ENCODE measurements at places on chromosomes 1 and 21. TPM values are rescaled to one million over a fixed set of nuclear protein-coding genes. Genes with fewer than 3 reads are reported as not detected.

The FAM151A gene
- not detected for total RNA-seq

DNA sequence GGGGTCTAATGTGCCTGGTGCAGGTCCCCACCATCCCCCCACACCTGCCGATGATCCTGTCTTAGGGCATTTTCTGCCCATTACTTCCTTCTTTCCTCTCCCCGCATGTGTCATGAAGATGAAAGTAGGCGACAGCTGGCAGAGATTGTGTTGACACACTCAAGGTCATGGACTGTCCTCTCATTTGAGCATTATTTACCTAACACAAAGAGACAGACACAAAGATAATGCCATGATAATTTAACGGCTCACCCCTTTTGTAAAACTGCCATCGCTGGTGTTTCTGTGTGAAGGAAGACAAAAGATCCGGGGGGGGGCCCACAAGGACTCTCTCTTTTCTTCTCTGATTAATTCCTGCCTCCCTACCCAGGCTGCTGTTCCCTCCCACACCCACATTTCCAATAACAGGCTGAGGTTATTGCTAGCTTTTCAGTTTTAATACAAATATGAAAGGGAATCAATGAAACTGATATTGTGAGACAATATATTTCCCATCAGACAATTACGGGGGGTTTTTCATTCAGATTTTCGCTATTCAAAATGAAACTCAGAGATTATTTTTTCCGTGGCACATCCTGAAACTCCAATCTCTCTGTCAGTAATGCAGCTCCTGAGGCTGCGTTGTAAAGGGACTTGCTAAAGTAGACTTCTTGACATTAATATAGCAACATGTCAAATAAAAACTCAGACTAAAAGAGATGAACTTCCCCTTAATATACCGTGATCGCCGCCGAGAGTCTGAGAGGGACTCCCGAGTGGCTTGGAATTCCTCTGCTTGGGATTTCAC is 561.1 kb downstream of the NPHP4 start:
- ATAC-seq, result no peak
- H3K27ac ChIP-seq, result no peak overlapping the region
- H3K4me1 ChIP-seq, result no peaks in the 10 kb centered on the region
- H3K36me3 ChIP-seq, result no peaks in the 10 kb centered on the region
- H3K4me3 ChIP-seq, result no peak overlapping the region
- peaks cover 95% of the 10 kb centered on the region for H3K27me3 ChIP-seq

- no peak overlapping the region for H3K27ac ChIP-seq
- no peaks in the 10 kb centered on the region for H3K4me1 ChIP-seq
- H3K27me3 ChIP-seq, result no peaks in the 10 kb centered on the region
- ATAC-seq, result no peak
- H3K4me3 ChIP-seq, result no peak overlapping the region
- H3K36me3 ChIP-seq, result no peaks in the 10 kb centered on the region
Observed at GRCh38 chr21:31446226-31446855, 102.3 kb upstream of the TIAM1 start.

DNA sequence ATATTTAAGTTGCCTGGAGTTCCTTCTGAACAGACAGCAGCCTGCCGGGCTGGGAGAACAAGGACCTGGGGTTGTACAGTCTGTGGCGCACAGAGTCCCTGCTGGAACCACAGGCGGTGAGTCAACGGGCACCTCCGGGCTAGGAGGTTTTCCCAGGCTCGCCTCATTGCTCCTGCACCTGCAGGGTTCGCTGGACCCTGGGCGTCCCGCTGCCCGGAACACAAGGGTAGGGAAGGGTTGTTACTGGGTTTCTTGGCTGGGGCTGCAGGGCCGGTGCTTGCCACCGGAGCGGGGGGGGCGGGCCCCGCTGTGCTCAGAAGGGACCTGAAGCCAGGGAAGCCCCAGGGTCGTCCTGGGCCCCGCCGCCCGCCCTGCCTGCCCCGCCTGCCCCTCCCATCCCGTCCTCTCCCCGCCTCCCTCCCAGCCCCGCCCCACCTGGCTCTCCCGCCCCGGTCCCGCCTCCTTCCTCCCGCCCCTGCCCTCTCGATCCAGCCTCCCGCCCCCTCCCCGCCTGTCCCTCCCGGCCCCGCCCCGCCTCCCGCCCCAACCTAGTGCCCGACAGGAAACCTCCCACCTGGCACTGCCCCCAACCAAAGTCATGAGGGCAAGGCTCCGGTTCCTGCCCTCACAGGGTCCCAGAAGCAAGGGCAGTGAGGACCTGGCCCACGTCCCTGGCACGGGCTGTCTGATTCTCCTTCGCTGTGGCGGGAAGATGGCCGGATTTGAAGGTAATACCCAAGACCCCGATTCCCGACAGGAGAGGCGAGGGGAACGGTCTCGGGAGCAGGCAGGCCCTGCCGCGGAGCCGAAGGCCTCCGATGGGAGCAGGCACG is 6.8 kb downstream of the JMJD4 start:
- H3K27ac ChIP-seq, result peak overlapping the region; percentile 87
- no peaks in the 10 kb centered on the region for H3K36me3 ChIP-seq
- H3K27me3 ChIP-seq, result no peaks in the 10 kb centered on the region
- peak; percentile 74 for ATAC-seq
- H3K4me1 ChIP-seq, result no peaks in the 10 kb centered on the region

DNA sequence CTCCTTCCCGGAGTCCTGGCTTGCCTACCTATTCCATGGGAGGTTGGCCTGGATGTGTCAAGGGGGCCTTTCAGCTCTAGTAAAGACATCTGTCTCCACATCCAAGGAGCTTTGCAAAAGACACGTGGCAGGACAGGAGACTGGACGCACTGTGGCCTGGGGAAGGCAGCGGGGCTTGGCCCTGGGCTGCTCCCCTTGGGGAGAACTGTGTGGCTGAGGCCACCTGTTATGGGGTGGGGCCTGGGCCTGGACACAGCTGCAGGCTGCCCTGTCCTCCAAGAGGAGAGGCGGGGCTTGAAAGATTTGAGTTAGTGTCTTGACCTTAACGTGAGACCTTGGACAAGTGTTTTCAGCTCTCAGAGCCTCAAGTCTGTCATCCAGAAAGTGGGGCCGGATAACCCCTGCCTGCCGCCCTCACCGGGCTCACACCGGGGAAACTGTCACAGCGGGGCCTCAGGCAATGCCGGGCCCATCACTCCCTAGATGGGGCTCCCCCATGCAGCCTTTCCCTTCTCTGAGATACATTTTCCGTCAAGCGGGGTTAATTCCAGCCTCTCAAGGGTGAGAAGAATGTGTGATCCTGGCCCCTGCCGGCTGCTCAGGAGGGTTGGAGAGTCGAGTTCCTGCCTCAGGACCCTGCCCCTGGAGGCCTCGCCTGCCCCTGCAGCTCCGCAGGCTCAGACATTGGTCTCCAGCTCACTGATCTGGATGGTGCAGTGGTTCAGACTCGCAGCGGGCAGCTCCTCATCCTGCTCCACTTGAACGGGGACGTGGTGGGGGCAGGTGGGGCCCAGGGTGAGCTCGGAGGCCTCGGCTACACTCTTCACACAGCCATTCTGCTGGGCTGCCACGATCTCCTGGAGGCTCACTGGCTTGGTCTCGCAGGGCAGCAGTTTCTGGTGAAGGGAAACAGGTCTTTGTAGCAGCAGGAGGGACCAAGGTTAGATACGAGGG is 25.6 kb downstream of the PODN start:
- ATAC-seq, result no peak
- H3K4me1 ChIP-seq, result peaks cover 44% of the 10 kb centered on the region
- H3K36me3 ChIP-seq, result no peaks in the 10 kb centered on the region
- H3K27me3 ChIP-seq, result no peaks in the 10 kb centered on the region
- H3K4me3 ChIP-seq, result no peak overlapping the region
- peak overlapping the region; percentile 19 for H3K27ac ChIP-seq

DNA sequence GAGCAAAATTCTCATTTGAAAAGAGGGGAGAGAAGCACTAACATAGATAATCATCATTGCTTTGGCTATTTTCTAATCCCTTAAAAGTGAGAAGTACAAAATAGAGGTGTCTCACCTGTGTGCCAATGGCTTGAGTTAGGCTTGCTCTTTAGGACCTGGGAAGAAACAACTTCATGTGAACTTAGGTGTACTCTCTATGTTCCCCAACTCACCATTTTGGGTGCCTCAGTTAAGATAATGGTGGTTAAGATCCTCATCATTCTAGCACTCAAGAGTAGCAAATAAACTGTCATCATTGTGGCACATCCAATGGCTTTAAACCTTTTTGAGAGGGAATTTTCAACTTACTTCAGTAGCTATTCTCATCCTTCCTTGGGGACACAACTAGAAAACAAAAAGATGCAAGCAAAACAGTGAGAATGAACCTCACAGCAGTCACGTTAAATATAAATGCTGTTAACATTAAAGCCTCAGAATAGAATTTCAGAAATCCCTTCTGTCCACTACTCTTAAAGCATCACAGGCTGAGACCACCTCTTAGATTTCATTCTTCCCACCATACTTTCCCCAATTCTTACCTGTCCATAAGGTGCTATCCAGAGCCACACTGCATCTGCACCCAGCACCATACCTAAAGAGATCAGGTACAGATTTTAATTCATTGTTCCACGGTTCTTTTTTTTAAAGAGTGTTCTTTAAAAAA is 1.2 kb downstream of the GAS5 start:
- peak overlapping the region; percentile 71 for H3K27ac ChIP-seq
- peak overlapping the region; percentile 74 for H3K4me3 ChIP-seq
- peaks cover 7% of the 10 kb centered on the region for H3K4me1 ChIP-seq
- no peaks in the 10 kb centered on the region for H3K36me3 ChIP-seq
- no peak for ATAC-seq

The MCM3AP gene
- total RNA-seq, result 61.6 TPM

The CACNA1S gene
- total RNA-seq, result not detected

- no peak overlapping the region for H3K4me3 ChIP-seq
- no peak overlapping the region for H3K27ac ChIP-seq
- H3K36me3 ChIP-seq, result peaks cover 100% of the 10 kb centered on the region
Observed at GRCh38 chr1:39354572-39354971, 136.9 kb upstream of the BMP8A start.

DNA sequence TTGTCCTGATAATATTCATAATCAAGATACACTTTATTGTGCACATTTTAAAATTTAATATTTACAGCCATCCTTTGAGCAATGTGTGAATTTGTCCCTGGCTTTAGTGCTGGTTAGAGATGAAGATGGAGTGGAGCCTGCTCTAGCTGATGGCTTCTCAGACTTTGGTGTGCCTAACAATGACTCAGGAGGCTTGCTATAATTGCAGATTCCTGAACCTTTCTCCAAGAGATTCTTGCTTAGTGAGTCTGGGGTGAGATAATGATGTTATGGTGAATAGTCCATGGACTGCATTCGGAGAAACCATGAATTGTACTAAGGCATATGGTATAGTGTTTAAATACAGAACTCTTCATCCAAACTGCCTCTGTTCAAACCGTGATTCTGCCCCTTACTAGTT is 307.1 kb downstream of the PAPPA2 start:
- no peak for ATAC-seq
- peaks cover 4% of the 10 kb centered on the region for H3K27me3 ChIP-seq
- H3K27ac ChIP-seq, result no peak overlapping the region
- H3K4me3 ChIP-seq, result no peak overlapping the region
- no peaks in the 10 kb centered on the region for H3K4me1 ChIP-seq

The ATP6V1G3 gene
- total RNA-seq, result not detected

GRCh38 chr1:215594640-215595039 is 27.5 kb downstream of the KCTD3 start:
- H3K4me3 ChIP-seq, result no peak overlapping the region
- no peak overlapping the region for H3K27ac ChIP-seq
- H3K27me3 ChIP-seq, result no peaks in the 10 kb centered on the region
- H3K4me1 ChIP-seq, result peaks cover 5% of the 10 kb centered on the region

The CHD1L gene
- total RNA-seq, result 19.6 TPM

The SELENON gene
- total RNA-seq, result 35.7 TPM

GRCh38 chr1:230286166-230286889 is 139.8 kb downstream of the PGBD5 start:
- H3K27me3 ChIP-seq, result peaks cover 22% of the 10 kb centered on the region
- no peak for ATAC-seq
- H3K4me3 ChIP-seq, result no peak overlapping the region
- H3K36me3 ChIP-seq, result no peaks in the 10 kb centered on the region
- no peak overlapping the region for H3K27ac ChIP-seq
- peaks cover 13% of the 10 kb centered on the region for H3K4me1 ChIP-seq

GRCh38 chr21:19076031-19076430 is 672.4 kb upstream of the TMPRSS15 start:
- H3K36me3 ChIP-seq, result no peaks in the 10 kb centered on the region
- no peak overlapping the region for H3K27ac ChIP-seq
- no peaks in the 10 kb centered on the region for H3K27me3 ChIP-seq
- H3K4me3 ChIP-seq, result no peak overlapping the region
- no peak for ATAC-seq

DNA sequence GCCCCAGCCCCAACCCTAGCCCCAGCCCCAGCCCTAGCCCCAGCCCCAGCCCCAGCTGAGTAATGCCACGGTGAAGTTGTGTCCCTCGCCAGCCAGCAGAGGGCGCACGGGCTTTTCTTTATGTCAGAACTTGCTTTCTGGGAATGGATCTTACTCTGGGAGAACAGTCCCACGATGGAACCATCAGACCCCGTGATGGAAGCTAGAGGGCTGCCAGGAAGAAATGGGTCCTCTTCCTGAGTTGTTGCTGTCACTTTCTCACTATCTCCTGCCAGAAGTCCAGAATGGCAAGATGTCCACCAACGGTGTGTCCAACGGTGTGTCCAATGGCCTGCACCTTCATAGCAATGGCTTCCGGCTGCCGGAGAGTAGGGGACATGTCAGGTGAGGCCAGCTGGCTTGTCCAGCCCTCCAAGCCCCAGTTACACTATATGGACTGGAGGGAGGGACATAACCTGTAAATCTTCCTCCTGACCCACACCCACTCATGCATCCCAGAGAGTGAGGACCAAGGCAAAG is 25.1 kb upstream of the TMEM222 start:
- no peak for ATAC-seq
- H3K27me3 ChIP-seq, result no peaks in the 10 kb centered on the region
- H3K36me3 ChIP-seq, result no peaks in the 10 kb centered on the region

The ILF2 gene
- 62.3 TPM for total RNA-seq
